ENCODE measurements at places on chromosomes 11 and 22.

DNA sequence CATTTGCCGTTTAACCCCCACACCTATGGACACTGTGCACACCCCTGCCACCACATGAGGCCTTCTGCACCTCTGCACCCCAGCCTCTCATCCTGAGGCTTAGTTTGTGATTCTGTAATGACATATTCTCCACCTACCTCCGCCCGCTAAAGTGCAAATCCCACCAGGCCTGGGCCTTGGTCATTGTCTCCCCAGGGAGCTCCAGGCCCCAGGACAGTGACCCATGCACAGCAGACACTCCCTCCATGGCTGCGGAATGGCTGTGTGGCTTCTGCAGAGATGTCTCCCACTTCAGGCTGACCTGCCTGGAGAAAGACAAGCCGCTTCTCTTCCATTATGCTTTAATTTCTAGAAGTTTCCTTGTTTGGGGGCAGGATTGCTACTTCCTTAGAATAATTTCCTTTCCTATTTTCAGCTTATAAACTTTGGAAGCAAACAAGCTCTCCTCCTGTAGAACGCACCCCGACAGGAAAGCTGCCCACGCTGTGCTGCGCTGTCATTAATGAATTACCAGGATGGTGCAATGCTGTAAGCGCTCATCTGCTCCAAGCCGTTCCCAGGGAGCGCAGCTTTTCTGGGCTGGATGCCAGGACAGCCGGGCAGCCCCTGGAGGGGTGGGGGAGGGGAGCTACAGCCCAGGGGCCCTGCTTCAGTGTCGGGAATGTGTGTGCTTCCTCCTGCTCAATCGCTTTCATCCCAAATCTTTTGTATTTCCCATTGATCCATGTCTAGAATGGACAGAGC is 618.0 kb downstream of the BRD1 start:
- no peak for DNase-seq

- no peak for DNase-seq
Measured at GRCh38 chr11:69916806-69917387, 97.7 kb upstream of the FGF3 start.

GRCh38 chr11:65404210-65404609 is 17.8 kb downstream of the FRMD8 start:
- DNase-seq = no peak

GRCh38 chr11:12922418-12922817 is 86.7 kb upstream of the RASSF10 start:
- DNase-seq = no peak

GRCh38 chr22:44595841-44596341 is 97.9 kb upstream of the RTL6 start:
- DNase-seq = no peak

DNA sequence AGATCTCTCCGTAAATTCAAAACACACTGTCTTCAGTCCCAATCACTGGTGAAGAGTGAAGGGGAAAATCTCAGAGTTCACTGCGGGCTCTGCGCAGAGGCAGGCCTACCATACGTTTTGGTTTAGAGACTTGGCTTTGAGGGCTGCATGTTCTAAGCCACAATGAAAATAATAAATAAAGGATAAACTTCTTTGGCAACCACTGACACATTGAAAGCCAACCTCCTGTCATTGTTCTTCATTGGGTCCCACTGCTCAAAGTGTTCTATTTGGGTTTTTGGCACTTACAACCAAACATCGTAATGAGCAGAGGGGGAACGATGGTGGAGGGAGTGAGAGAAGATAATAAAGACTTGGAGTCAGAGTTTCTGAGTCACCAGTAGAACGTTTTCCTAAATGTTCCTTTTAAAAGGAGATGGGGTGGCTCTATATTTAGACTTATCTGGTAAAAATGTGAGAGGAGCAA is 472.9 kb downstream of the SOX6 start:
- no peak for DNase-seq

DNA sequence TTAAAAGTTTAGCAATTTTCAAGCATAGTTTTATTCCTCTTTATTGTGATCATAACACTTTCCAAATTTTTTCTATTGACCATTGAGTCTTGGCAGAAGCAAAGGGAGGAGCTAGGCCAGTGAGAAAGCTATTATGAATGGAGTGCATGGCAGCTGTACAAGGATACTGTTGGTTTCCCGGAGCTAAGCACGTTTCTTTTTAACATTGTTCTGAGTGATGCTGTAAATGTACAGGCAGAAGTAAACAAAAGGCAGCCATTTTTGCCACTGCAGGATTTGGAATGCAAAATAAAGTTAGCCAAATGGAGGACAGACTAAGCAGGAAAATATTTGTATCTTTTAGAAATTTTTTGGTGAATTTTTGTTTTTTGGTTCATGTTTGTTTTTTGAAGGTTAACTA is 16.2 kb downstream of the CBL start:
- no peak for DNase-seq

DNA sequence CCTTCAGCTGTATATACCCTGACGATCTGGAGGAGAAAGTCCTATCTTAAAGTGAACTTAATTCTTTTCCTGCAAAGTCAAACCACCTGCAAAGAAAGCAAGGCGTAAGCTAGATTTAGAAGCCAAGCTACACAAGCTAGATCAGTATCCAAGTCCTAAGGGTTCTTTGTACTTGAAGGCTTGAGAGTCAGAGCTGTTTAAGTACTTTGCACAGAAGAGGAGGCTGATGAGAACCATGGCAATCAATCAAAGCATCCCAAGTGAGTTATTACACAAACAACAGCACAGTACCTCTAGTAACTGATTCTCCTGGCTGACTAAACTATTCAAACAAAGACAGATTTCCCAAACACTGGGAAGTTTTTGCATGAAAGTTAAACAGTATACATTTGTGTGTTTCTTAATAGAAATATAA is 1.9 kb downstream of the CDON start:
- DNase-seq = no peak

DNA sequence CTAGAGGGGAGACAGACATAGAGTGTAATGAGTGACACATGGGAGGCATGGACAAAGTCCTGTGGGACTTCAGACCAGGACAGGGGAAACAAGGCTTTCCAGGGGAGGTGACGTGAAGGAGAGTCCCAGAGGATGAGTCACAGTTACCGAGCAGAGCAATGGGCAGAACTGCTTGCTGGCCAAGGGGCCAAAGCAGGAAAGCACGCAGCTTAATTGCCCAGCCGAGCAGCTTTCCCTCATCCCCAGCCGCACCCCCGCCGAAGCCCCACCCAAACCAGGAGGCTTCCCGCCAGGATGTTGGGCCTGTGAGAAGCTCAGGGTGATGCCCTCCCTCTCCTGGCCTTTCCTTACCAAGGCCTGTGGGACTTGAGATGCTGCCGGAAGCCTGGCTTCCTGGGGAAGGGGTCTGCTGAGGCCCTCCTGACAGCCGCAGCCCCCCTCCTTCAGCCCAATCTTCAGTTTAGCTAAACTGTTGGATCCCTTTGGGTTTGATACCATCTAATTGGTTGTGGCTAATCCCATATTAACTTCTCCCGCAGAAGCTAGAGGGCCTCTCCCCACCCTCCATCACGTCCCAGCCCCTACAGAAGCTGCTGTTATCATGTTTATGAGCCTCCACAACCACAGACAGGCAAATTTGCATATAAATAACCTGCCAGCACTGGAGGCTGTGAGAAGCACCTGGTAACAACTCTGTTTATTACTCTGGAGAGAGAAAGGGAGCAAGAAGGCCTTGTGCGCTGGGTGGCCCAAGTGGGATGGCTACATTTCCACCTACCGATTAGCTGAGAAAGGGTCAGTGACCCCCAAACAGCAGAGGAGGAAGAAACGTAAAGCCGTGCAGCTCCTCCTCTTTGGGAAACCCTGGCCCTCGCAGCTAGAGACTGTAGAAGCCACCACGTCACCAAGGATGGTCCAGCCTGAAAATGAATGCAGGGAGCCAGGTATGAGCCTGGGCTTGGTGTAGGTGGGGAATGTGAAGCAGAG is 80.0 kb downstream of the TRIM29 start:
- DNase-seq = no peak

DNA sequence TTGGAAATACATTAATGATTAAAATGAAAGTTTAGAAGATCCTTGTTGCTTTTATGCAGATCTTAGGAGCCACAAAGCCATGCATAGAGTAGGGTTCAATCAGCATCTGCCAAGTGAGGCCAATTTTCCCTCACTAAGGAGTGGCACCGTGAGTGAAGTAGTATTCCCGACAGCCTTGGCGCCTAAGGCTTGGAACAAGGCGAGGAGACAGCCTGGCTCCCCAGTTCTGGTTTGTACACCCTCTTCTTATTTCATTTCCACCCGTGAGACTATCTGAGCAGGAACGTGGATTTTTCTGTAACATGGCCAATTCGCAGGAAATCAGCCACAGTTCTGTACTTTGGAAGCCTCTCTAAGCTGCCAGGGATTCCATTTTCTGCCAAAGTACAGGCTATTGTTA is 22.6 kb downstream of the FADS2 start:
- no peak for DNase-seq

DNA sequence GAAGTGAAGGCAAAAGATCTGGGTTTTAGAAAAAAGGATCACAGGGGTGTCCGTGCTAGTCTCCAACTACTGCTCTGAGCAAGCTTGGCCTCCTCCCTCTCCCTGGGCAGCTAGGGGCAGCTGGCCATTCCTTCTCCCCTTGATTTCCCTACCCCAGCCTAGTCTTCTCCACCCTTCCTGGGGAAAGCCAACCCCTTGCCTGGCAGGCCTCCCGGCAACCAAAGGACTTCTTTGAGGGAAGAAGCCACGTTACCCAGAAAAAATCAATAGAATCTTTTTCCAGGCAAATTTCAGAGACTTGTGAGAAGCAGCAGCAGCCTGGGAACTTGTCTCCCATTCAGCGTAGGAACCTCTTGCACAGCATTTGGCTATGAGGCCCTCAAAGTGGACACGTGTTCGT is 91.5 kb downstream of the MIAT start:
- no peak for DNase-seq

- DNase-seq = no peak
Measured at GRCh38 chr11:2927851-2928604, 1.2 kb downstream of the PHLDA2 start.

DNA sequence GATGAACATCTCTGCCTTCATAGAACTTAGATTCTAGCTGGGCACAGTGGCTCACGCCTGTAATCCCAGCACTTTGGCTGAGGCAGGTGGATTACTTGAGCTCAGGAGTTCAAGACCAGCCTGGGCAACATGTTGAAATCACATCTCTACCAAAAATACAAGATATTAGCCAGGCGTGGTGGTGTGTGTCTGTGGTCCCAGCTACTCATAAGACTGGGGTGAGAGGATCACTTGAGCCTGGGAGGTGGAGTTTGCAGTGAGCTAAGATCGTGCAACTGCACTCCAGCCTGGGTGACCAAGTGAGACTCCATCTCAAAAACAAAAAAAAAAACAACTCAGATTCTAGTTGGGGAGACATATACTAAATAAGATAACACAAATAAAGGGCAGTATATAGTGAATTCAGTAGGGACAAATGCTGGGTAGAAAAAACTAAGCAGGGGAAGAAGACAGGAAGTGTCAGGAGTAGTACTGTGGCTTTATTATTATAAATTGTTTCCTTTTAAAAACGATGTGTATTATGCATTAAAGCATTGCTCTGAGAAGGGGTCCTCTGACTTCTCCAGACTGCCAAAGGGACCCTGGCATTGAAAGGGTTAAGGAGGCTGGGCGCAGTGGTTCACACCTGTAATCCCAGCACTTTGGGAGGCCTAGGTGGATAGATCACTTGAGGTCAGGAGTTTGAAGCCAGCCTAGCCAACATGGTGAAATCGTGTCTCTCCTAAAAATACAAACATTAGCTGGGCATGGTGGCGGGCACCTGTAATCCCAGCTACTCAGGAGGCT is 46.7 kb downstream of the PACS1 start:
- no peak for DNase-seq

DNA sequence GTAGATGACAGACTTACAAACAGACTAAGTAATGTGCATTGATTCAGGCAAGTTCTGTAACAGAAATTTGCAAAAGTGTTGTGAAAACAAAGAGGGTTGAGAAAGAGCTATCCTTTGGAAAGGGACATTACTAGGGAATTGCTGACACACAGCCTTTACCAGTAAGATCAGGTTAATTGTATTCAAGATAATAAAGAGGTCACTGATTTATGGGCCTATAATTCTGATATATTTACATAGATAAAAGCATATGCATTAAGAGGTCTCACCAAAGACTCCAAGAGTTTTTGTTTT is 138.7 kb downstream of the MAML2 start:
- DNase-seq = no peak

- DNase-seq = no peak
Measured at GRCh38 chr11:33500861-33501479, 199.7 kb downstream of the C11orf91 start.

- no peak for DNase-seq
Measured at GRCh38 chr11:131670876-131671275, 300.5 kb downstream of the NTM start.

- no peak for DNase-seq
Measured at GRCh38 chr11:65444314-65445051, 21.9 kb downstream of the NEAT1 start.

DNA sequence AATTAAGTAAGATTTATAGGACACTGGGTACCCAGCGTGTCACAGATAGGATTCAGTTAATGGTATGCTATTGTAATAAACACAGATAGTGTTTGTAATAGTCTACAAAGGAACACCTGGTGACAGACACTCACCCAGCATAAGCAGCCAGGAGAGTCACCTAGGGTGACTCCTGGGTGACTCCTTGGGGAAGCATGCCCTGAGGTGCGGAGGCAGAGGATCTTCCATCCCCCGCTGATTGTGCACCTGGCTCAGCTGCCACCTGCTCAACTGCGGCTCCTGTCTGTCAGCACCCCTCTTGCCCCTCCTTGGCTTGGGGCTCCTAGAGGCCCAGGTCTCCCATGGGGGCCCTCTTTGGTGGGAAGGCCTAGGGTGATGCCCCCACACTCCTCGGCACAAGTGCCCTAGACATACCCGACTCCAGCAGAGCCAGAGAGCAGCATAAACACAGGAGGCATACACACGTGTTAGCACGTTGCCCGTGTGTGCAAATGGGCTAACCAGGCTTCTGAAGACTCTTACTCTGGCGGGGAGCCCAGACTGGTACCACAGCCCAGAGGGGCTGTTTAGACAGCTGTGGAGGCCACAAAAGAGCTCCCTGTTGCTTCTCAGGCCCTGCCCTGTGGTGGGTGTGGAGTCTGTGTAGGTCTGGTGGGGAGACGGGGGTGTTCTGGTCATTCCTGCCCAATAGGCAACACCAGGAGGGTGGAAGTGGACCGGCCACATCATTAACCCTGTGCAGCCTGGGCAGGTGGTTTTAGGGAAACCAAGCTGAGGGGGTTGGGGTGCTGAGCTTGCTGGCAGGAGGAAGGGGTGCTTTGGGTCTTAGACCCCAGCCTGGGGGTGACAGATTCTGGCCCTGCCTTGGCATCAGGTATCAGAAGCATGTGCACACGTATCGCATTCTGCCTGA is 3.0 kb downstream of the INPPL1 start:
- no peak for DNase-seq

Data from stimulated activated CD8-positive, alpha-beta memory T cell treated with anti-CD3 and anti-CD28 coated beads, Interleukin-15, amount 100 ng/mL, for 24 hours (primary cell).